NCI-H2081 (cell line): ENCODE measurements at places on chromosomes 3 and 15.
A peak's percentile ranks its signal among the peaks of the same experiment; 100 is the strongest.

GRCh38 chr3:176521531-176522175, 675.6 kb downstream of the TBL1XR1 start:
- no peak for DNase-seq

- no peak for DNase-seq
These were observed 1.5 kb downstream of the ZBED2 start for GRCh38 chr3:111593666-111594065.

GRCh38 chr15:86837294-86838061, 757.8 kb downstream of the AGBL1 start:
- DNase-seq, result no peak

DNA sequence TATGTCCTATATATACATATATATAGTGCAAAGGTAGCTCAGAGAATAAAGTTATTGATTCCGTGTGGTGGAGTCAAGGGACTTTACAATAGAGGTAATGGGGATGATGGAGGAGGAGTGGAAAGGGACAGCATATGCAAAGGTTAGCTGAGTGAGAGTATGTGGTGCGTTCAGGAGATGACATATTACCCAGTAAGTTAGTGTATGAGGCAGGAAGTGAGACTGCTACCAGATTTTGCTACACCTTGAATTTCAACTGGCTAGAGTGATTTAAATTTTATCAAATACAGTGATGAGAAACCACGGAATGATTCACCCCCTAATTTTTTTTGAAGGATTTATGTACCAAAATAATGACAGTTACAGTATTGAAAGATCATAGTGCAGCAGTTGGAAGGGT, 2.8 kb downstream of the ACTL6A start:
- DNase-seq, result no peak

GRCh38 chr15:29379647-29380046, 110.0 kb upstream of the NSMCE3 start:
- DNase-seq, result no peak

- no peak for DNase-seq
These were observed 438.6 kb downstream of the ROBO1 start for GRCh38 chr3:79329154-79329553.

- no peak for DNase-seq
These were observed 527.6 kb downstream of the DIPK2A start for GRCh38 chr3:144499001-144499930.

DNA sequence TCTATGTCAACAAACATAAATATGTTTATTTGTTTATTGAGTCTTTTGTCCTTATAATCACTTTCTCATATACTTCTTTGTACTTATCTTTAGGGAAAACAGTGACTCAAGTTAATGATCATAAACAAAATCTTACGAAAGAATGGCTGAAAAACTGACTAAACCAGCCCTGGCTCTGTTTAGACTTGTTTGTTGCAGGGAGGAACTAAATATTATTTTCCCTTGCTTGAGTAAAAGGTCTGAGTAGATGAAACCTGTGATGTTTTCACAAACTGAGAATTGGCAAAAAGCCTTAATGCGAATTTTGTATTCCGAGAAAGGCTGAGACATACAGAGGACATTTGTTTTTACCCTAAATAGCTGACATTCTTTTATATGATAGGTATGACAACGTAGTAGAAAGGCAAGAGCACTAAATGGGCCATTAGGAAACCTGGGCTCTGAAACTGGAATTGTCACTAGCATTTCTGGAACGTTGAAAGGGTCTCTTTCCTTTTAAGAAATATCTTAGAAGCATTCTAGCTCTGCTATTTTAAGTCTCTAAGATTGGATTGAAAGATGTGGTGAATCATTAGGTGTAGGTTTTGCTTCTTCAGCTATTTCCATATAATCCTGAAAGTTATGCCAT, 18.2 kb upstream of the CLDN16 start:
- DNase-seq, result no peak

- no peak for DNase-seq
These were observed 2.8 kb downstream of the SQOR start for GRCh38 chr15:45637552-45638033.

DNA sequence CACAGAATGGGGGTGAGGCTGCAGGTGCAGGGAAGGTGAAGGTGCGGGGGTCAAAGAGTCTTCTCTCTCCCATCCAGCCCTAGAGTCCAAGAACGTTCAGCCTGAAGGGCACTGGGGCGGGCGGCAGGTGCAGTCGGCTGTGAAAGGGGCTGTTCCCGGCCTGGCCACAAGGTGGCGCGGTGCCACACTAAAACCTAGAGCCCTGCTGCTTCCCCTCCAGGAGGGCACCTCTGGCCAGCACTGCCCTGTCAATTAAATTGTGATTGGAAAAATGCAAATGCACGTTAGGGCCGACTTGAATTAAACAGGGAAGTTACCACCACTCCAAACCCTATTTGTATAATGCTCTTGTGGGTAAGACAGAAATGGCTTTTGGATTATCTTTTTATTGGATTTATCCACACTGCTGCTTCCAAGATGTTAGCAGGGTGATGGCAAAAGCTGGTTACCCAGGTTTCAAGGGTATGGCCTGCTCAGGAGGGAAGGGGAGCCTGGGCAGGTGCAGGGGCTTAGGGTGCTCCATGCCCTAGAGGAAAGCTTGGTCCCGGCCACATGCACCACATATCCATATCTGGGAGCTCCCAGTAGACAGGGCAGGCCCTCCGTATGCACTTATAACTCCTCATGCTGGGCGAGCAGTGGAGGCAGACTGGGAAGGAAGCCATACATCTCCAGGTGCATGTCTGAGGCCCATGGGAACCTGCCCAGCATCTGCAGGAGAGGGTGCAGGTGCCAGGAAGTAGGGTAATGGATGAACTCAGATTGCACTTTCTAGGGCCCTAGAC, 119.8 kb downstream of the ADCY5 start:
- peak; percentile 79 for DNase-seq

GRCh38 chr3:44987332-44987731, 11.3 kb downstream of the EXOSC7 start:
- no peak for DNase-seq

- DNase-seq, result no peak
These were observed 677.0 kb downstream of the AGBL1 start for GRCh38 chr15:86756688-86757087.
